Hypothalamus (tissue), 51 donors: ENCODE measurements at places on chromosomes 3 and 15.

- no peak for DNase-seq
Observed at GRCh38 chr3:158519776-158520175, 51.2 kb upstream of the MLF1 start.

DNA sequence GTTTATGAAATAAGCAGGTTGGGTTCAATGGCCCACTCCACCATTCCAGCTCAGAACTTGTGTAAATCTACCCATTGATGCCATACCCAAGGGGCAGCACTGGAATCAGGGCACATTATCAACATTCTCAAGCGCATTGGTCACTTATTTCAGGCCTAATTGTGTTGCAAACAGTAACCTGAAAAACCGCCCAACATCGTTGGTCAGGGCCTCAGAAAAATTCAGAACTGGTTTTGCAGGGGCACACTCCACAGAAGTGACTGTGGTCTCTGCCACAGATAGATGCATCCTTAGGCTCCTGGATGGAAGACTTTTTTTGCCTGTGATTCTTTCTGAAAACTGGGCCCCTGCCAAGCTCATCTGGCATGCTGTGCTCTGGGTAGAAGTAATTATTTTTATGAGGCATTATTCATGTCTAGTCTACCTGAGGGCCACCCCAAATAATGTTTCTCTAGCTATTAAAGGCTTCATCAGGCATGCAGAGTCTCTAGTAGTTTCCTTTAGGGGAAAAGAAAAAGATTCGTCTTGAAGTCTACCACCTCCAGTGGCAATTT, 21.7 kb upstream of the LRTM1 start:
- no peak for DNase-seq

DNA sequence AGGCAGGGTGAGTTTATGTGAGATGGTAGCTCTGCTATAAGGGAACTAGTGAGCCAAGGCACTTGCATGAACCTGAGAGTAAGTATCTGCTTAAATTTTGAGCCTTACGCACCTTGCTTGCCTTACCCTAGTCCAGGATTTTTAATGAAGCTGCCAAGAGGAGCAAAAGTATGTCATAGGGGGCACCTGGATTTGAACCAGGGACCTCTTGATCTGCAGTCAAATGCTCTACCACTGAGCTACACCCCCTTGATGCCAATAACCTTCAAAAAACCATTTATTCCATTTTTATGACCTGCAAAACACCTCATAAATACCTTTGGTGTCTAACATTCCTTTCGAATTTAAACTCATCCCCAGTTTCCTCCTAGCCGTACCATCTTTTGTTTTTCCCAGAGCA, 88.3 kb upstream of the ACP3 start:
- no peak for DNase-seq

DNA sequence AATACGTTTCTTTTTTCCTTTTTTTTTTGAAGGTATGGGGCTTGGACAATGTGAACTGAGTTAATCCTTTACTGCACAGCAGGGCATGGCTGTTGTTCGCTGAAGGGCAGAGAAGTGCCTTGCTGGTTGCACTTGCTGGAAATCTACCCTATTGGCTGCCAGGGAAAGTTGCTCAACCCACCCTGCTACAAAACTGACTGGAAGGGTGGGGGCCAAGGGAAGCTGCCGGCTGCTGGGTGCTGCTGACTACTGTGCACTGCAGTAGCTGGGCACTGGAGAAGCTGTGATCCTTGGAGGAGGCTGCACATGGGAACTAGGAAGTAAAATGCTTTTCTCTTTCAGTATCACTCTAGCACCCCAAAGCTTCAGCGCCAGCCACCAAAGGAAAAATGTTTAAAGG, 70.5 kb downstream of the ETV5 start:
- no peak for DNase-seq

DNA sequence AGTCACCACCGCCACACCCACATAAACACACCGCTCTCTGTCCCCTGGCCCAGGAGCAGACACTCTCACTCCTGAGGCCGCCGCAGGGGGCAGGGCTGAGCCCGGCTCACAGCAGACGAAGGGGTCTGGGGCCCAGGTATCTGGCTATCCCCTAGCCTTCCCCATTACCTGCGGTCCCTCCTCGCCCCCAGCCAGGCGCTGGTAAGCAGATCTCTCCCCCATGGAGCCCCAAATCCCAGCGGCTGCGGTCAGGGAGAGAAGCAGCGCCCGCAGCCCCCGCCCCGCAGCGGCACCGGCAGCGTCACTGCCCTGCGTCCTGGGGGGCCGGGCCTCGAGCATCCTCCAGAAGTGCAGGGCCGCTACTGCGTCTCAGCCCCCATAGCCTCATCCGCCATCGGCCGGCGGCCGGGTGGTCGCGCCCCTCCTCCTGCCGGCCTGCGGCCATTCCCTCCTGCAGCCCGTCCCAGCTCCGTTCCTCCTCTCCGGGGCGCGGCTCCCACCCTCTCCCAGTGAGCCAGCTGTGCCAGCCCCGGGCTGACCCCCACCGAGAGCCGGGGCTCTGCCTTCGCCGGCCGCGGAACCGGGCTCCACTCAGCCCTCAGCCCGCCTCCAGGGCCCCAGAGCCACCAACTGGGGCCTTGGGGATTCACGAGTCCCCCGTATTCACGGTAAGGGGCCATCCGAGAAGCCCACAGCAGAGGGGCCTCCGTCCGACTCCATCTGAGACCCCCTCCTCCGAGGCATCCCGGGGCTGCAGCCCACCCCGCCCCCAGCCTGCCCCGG, 13.1 kb downstream of the TNK2 start:
- no peak for DNase-seq

DNA sequence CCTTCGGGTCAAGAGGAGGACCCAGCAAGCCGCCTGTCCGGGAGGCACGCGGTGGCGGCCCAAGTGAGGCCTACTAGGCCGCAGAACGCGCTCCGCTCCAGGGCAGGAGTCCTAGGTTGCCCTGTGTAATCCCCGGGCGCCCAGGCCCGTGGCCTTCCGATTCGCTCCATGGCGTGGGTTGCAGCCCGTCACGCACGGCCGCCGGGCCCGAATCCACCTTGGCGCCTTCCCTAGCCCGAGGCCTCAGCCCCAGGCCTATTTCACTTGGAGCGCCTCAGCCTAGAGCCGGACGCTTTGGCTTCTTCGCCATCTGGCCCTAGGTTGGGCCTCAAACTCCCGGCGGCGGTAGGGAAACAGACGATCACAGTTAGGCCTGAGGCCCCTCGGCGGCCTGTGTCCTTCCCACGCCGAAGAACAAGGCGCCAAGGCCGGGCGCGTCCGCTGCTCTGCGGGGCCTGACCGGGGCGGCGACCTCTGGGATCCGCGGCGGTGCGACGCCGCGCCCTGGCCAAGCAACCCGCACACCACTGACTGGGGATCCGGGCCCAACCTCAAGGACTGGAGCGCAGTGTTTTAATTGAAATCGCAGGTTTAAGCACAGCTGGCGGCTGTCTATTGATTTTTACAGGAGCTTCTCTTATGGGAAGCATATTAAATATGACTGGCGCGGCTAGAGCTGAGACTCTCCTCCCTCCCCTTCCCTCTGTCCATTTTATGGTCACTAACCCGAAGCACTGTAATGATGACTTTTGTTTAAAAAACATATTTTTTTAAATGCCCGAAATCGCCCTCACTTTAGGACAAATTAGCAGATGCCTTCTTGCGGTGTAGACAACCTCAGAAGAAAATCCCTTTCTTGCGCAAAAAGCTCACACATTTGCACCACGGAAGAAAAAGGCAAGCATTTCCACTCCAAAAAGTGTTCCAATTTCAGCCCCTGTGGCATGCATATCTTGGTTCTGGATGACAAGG, 3.8 kb upstream of the FEZF2 start:
- no peak for DNase-seq

DNA sequence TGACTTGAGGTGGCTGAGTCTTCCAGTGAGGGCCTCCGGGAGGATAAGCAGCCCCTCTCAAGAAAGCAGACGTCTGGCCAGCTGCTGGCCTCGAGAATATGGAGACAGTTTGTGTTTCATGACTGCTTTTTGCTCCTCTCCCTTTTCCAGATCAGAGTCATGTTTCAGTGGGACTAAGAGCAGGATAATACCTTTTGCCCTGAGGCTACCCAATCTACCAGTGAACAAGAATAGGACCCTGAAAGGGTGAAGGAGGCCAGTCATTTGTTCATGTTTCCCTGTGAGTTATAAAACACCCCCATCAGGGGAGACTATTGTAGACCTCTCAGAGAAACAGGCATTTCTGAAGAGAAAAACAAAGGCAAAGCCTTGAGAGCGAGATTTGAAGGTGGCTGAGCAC, 137.4 kb downstream of the RYR3 start:
- no peak for DNase-seq

DNA sequence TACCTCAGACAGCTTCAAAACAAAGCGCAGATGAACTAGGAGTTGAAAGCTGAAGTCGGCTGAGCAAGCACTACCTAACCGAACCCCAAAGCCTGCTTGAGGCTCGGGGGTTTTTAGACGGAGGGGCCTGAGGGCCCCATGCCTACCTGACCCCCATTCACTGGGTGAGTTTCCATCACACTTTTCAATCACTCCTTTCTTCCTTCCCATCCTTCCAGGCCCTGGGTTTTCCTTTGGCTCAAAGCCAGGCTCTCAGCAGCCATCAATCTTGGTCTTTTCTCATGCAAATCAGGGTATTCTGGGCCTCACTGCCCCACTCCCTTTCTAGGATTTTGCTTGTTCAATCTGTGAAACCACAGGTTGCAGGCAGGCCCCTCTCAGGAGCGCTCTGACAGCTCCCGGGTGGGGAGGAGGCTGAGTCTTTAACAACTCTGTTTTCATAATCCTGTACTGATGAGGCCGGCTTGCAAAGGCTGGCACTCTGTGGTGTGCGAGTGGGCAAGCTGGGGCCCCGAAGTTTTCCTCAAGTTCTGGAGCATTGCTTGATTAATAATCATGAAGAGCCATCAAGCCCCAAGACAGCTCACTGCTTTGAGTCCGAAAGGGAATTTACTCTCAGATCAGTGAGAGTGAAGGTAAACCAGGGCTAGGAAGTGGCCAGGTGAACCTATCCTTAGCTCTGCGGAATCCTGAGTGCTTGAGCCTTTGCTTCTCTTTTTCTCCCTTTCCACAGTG, 97.6 kb downstream of the FRMD4B start:
- no peak for DNase-seq

GRCh38 chr15:75195766-75196241, 5.9 kb upstream of the C15orf39 start:
- DNase-seq, result no peak

DNA sequence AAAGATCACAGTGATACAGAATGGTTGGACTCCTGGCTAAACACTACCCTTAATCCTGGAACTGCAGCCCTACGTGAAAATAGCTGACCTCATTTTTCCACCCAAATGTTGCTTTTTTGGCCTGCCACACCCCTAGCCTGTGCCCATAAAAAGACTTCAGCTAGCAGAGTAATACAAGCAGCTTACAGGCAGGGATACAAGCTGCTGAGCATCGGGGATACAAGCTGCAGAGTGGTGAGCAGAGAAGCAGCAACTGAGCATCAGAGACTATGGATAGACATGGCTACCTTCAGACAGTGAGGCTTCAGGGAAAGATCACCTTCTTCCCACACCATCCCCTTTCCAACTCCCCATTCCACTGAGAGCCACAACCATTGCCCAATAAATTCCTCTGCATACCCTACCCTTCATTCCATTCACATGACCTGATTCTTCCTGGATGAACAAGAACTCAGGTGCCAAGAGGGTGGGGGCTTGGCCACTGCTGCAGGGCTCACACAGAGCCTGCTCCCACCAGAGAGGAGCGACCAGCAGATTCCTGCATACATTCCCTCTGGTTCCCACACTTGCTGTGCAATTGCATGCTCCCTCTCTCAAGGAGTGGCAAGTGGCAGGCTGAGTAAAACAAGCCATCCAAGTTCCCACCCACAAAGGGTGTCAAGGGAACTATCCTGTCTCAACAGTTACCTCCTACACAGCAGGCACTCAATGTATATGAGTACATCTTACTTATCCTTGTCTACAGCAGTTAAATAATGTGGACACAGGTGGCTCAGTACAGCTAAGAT, 217.5 kb downstream of the ALCAM start:
- no peak for DNase-seq

DNA sequence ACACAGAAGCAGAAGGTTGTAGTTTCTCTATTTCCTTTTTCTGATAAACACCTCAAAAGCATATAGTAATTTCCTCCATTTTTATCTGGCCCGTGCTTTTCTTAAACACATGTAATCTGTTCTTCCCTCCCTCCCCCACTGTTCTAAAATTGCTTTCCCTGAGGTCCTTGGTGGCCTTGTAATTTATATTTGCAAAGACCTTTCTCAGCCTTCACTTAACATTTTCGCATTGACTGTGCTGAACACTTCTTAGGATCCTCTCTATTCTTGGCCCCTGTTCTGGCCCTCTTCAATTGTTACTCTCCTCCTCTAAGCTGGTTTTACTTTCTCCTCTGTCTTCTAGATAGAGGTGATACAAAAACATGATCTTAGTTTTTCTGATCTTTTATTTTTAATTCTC, 28.3 kb downstream of the GAP43 start:
- DNase-seq, result no peak
